Epithelial cell of proximal tubule (primary cell): ENCODE measurements at places on chromosomes 3 and 15. TPM values are rescaled to one million over a fixed set of nuclear protein-coding genes. Genes with fewer than 3 reads are reported as not detected.

Gene RETNLB
- not detected in 2 replicates for total RNA-seq

GRCh38 chr3:87228316-87228715 lies 1.2 kb downstream of the CHMP2B start:
- no peak for DNase-seq

DNA sequence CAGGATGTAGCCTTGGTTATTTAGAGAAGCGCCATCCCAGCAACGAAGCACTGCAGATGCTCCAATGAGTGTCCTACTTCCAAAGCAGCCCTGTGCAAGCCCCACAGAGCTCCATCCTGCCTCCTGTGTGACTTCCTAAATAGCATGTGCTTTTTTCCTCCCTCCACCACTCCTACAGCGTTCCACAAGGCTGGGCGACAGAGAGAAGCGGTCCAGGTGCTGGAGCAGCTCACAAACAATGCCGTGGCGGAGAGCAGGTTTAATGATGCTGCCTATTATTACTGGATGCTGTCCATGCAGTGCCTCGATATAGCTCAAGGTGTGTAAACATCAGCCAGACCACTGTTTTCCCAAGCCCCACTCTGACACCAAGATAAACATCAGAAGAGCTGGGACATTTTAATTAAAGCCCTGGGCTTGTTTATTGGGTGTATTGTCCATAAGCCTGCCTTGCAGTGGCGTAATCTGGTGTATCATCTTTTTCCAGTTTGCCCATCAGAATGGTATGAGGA lies 22.2 kb upstream of the RHO start:
- DNase-seq: no peak

Gene CTXN2
- total RNA-seq: not detected in 2 replicates

GRCh38 chr3:143314251-143315093 lies 194.9 kb downstream of the CHST2 start:
- no peak for DNase-seq

DNA sequence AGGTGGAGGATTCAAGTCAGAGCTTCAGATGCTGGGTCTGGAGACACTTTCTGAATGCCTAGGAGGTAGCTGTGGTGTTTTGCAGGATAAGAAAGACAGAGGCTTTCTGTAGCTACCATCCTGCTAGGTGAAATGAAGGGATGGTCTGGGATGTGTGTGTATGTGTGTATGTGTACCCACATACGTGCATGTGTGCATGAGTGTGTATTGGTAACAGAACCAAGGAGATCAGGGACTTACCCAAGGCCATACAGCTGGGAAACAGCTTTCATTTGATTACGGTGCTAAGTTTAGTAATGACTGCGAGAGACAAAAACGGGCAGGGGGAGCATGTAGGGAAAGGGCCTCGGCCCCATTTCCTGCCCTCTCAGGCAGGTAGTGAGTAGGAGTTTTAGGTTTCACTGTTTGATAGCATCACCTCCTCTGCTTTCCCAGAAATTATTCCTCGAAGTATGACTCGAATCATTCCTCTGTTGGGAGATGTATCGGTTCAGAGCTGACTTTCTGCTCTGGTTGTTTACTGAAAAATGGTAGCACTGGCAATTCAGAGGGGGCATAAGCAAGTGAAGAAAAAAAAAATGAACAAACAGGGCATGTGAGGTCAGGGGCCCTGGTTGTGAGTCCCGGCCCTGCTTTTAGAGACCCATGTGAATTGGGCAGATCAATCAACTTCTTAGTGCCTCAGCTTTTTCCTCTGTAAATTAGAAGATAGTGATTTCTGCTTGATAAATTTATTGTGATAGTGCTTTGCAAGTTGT lies 130.7 kb downstream of the LPP start:
- no peak for DNase-seq

Gene HYAL3
- 7.8 and 8.8 TPM in 2 replicates for total RNA-seq

- no peak for DNase-seq
Measured at GRCh38 chr3:142597906-142598305, 1.7 kb downstream of the PLS1 start.

GRCh38 chr3:8279476-8279875 lies 222.1 kb upstream of the LMCD1 start:
- no peak for DNase-seq
